Karpas-422 (cell line): ENCODE measurements at places on chromosomes 12 and 14. TPM values are rescaled to one million over a fixed set of nuclear protein-coding genes. Genes with fewer than 3 reads are reported as not detected.
A peak's percentile ranks its signal among the peaks of the same experiment; 100 is the strongest.

- no peak overlapping the region for H3K4me3 ChIP-seq
- no peak overlapping the region for H3K27ac ChIP-seq
- H3K4me1 ChIP-seq = peaks cover 18% of the 10 kb centered on the region
These were observed 10.9 kb downstream of the NT5DC3 start for GRCh38 chr12:103830025-103830725.

DNA sequence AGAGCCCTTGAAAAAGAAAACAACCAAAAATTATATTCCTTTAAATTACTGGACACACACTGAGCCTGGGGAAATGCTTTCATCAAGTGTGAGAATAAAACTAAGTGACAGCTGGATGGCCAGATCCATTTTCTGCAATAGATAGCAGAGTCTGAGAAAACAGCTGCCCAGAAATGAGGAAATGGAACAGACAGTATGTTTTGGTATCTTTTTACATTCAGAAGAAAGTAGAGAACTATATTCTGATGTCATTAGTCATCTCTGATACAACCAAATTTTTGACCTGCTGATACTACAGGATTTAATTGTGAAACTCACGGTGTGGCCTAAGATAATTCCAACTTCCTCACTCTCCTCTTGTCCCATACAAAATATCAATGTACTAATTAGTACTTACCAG, 78.2 kb downstream of the HMGA2 start:
- H3K36me3 ChIP-seq = no peaks in the 10 kb centered on the region
- no peak overlapping the region for H3K4me3 ChIP-seq
- no peak for DNase-seq
- no peaks in the 10 kb centered on the region for H3K4me1 ChIP-seq
- no peaks in the 10 kb centered on the region for H3K27me3 ChIP-seq

DNA sequence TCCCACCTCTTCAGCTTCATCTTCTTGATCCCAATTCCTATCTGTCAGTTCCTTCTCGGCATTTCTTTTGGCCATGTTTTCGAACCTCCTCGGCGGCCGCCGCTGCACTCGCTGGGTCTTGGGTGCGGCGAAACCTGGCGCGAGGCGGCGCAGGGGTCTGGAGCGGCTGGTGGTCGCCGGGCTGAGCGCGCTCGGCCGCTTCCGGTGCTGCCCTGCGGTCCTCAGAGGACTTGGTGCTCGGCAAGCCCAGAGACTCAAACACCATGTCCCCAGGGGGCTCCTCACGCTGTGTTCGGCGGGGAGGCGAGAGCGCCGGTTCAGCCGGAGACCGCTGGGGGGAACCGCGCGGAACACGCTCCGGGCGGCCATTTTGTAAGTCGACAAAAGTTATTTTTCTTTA, 51.8 kb downstream of the PPP1R36 start:
- no peak for DNase-seq
- H3K36me3 ChIP-seq = no peaks in the 10 kb centered on the region
- no peak overlapping the region for H3K27ac ChIP-seq
- no peak overlapping the region for H3K4me3 ChIP-seq
- no peaks in the 10 kb centered on the region for H3K27me3 ChIP-seq

DNA sequence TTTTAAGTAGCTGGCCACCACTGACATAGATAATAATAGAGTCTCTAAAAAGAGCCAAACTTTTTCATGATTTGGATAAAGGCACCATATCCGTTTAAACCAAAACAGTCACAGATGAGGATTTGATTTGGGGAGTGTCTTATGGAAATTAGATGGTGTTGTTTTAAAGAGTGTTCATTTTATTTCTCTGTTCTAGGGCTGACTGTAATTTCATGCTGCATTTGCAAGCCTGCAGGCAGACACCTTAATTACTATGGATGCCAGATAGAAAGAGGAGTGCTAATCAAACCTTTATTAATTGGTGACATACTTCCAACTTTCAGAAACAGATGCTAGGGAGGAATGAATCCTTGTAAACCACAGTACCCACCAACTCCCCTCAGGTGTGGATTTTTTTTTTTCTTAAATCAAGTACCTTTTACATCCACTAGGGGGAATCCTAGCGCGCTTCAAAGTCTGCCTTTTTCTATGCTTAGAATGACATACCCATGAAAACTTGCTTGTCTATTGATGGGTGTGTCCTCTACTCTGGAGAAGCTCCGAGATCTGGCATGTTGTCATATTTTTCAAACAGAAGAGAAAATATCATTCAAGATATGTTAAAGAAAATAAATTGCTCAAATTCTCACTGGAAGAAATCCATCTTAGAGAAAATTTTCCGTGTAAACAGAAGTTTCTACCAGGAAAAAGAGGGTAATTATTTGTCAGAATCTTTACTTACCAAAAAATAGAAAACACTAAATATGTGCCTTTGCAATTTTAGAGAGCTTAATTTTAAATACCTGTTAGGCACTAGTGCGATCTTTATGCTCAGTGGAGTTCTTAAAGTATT, 14.2 kb upstream of the PLXNC1 start:
- peak; percentile 86 for DNase-seq
- peaks cover 4% of the 10 kb centered on the region; the same call in 1 of the 2 replicates for H3K4me1 ChIP-seq
- no peak overlapping the region for H3K4me3 ChIP-seq
- H3K27ac ChIP-seq = no peak overlapping the region
- no peaks in the 10 kb centered on the region for H3K27me3 ChIP-seq
- H3K36me3 ChIP-seq = no peaks in the 10 kb centered on the region

GRCh38 chr12:47350062-47350408, 270.3 kb upstream of the AMIGO2 start:
- peaks cover 32% of the 10 kb centered on the region for H3K4me1 ChIP-seq
- H3K27me3 ChIP-seq = no peaks in the 10 kb centered on the region
- H3K4me3 ChIP-seq = no peak overlapping the region
- H3K36me3 ChIP-seq = no peaks in the 10 kb centered on the region
- no peak overlapping the region for H3K27ac ChIP-seq

CPNE6 gene
- total RNA-seq = 0.04 and 1.3 TPM in 2 replicates

KRT71 gene
- not detected in 2 replicates for total RNA-seq
